NCI-H1092 treated with DMSO at 0.1 percent for 48 hours (cell line): ENCODE measurements at places on chromosomes 5 and 9.

- no peak for DNase-seq
These were observed 161.7 kb upstream of the CDH12 start for GRCh38 chr5:23014825-23015224.

GRCh38 chr9:93184432-93185265, 710 bp downstream of the WNK2 start:
- no peak for DNase-seq

- no peak for DNase-seq
These were observed 86.9 kb upstream of the TTC23L start for GRCh38 chr5:34751807-34752736.

- DNase-seq = no peak
These were observed 677.9 kb downstream of the DTWD2 start for GRCh38 chr5:118310401-118310800.

DNA sequence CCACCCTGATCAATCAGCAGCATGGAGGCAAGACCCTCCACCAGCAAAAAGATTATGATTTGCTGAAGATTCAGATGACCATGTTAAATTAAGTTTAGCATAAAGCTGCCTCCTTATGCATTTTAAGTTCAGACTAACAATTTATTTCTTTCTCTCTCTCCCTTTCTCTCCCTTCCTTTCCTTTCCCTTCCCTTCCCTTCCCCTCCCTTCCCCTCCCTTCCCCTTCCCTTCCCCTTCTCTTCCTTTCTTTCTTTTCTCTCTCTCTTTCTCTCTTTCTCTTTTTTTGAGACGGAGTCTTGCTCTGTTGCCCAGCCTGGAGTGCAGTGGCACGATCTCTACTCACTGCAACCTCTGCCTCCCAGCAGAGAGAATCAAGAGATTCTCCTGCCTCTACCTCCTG, 1.4 kb upstream of the MELK start:
- no peak for DNase-seq

- no peak for DNase-seq
These were observed 161.9 kb upstream of the ACOT12 start for GRCh38 chr5:81555865-81556264.

DNA sequence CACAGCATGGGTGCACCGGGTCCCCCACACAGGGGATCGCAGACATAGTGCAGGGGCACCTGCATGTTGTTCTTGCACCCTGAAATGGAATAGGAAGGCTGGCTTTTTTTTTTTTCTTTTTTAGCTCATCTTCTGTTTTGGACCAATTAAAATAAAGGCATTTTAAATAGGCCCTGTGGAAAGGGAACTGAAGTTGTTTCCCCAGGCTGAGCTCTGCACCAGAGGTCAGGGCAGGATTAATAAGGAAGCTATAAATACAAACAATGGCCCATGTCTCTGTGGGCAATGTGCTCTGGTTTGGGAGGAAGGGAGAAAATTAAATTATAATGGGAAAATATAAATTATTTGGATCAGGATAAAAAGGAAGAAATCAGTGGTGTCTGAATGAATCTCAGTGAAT, 21.2 kb upstream of the KCNMB1 start:
- DNase-seq = no peak

- DNase-seq = no peak
These were observed 3.5 kb upstream of the NEK6 start for GRCh38 chr9:124254261-124254682.

DNA sequence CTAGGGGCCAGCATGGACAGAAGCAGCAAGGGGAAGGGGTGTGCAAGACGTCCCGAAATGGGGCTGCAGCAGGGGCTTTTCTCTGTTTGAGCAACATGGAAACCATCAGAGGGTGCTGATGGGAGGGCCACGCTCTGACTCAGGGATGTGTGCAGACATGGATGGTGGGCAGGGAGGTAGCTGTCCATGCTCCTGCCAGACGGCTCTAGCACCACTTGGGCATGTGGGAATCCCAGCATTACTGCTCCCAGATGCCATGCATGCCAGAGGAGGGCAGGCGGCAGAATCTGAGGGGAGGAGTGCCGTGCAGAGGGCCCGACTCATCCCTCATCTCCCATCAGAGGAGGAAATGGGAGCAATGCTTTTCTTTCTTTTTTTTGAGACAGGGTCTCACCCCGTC, 45.6 kb upstream of the SLC25A51 start:
- no peak for DNase-seq

DNA sequence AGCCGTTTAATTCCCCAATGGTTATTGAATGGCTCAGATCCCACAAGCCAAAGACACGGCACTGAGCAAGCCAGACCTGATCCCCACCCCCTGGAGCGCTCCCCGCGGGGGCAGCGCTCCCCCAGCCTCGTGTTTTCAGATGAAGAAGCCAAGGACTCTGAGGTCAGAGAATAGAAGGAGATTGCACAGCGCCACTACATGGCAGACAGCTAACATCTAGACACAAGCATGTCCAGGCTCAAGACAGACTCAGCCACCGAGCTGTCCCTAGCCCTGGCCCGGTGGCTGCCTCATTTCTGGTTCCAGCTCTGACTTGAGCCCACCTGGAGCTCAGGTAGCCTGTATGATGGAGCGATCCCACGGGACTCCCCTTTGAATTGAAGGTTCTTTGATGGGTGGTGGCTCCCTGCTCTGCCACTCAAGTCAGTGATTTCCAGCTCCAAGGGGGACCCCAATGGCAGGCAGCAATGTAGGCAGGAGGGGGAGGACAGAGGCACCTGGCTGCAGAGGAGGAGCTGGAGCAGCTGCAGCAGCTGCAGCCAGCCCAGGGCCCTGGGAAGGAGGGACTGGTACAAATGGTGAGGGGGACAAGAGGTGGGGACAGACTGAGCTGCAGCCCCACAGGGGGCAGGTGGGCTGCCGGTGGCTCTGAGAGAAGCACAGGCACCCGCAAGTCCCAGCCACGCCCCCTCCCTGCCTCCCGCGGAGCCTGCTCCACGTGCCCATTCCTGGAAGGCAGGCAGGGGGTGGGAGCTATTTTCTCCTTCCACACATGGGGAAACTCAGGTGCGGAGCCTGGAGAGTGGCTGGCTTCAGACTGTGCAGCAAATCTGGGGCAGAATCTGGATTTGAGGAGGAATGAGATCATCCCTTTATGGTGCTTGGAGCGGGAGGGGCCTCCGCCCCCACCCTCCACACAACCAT, 40.2 kb downstream of the NTNG2 start:
- peak; percentile 85 for DNase-seq

DNA sequence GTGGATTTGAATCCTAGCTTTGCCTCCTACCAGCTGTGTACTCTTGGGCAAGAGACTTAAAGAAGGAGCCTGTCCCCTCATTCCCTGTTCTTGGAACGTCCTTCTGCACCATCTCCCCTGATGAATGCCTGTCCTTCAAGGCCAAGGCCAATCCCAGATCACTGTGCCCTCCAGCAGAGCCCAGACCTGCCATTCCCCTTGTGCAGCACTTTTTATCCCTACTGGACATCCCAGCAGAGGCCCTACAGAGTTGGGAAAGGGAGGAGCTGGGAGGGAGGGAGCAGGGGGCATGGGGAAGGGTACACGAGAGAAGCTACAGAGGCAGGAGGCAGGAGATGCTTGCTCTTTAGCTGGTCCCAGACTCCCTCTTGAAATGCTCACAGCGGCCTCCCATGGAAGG, 223.9 kb downstream of the PBX3 start:
- DNase-seq = no peak

DNA sequence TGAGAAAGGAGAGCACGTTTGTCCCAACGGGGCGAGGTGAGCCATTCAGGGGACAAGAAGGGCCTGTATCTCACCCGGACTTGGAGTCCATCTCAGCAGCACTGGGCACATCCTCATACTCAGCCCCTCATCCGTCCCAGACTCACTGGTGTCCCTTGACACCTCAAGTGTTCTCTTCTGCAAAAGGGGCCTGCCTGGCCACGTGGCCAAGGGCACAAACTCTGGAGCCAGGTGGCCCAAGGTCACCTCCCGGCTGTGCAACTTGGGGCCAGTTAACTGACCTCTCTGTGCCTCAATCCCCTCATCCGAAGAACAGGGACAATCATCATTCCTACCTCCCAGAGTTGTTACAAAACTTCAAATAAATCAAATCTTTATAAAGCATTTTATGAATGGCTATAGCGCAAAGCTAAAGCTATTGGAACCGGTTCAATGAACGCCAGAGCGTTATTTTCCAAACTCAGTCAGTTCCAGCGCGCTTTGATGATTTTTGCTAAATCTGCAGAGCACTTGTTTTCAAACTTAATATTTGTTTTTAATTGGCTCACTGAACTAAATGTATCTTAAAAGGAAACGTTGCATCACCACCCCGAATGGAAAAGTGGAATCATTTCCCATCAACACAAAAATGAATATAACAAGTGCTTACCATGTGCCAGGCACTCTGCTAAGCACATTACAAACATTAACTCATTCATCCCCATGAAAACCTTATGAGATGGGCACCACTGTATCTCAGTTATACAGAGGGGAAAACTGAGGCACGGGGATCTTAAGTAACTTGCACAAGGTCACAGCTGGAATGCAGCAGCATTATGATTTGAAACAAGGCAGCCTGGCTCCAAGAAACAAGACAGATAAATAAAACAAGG, 49.3 kb downstream of the DUSP1 start:
- DNase-seq = no peak

- DNase-seq = no peak
These were observed 74.5 kb downstream of the MVB12B start for GRCh38 chr9:126401107-126401506.

DNA sequence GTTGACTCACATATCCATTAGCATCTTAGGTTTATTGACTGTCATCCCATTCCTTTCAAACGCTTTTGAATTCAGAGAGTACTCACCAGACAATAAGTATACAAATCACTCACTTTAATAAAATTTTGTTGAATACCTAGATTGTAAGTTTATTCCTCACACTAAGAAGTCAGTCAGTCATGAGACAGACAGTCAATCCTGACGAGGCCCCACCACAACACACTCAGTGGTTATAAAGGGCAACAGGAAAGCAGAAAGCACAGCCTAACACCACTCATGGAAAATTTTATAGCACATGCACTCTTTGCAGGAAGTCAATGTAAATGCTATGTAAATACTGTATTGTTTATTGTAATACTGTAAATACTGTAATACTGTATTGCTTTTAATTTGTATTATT, 176.3 kb upstream of the PTGER4 start:
- no peak for DNase-seq

DNA sequence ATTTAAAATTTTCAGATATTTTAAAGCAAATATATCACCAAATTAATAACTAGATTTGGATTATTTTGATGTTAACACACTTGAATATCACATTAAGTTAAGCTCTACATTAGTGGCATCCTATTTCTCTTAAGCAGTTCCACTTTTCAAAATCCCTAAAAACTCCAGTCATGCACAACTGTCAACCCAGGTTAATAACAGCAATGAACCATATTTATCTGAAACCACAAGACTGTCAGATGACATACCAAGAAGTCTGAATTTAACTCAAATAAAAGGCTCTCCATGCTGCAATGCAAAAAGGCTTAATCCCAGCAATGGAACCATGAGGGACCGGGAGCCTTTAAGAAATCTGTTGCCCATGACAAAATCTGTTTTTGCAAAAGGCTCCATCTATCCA, 27.5 kb downstream of the FNIP1 start:
- DNase-seq = no peak

- DNase-seq = no peak
These were observed 147.8 kb downstream of the OXCT1 start for GRCh38 chr5:41722359-41722950.

- DNase-seq = no peak
These were observed 518 bp downstream of the SPRY4 start for GRCh38 chr5:142324136-142324870.

- no peak for DNase-seq
These were observed 51.9 kb upstream of the PIP5K1B start for GRCh38 chr9:68653141-68653595.

DNA sequence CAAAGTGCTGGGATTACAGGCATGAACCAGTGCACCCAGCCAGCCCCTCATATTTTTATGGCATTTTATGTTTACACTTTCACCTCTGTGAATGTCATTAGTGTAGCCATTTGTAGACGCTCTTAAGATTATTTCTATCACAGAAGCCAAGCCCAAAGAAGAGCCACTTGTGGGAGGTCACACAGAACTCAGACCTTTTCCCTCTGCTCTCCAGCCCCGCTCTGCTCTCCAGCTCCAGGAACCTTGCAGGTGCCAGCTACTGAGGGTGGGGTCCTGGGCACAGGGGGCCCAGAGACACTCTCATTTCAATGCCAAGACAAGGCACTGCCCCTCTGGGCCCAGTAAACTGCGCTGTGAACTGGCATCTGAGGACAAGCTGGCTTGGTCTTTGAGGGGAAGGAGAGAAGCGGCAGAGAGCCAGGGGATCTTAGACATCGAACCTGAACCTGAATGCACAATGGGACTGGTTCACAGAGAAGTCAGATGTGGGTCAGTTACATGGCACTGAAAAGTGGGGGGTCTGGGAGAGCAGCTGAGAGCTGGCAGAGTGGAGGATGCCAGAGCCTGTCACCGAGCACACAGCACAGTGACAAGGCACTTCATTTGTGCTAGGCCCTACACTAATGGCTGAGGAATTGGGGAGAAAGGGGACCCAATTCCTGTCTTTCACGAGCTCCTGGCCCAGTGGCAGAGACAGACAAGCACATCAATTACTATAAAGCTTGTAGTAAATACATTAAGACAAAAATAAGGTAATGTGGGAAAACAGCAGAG, 16.7 kb downstream of the ANXA6 start:
- DNase-seq = no peak

GRCh38 chr9:19113964-19114679, 11.4 kb upstream of the HAUS6 start:
- no peak for DNase-seq

- DNase-seq = no peak
These were observed 212.2 kb downstream of the PDZD2 start for GRCh38 chr5:31850981-31851689.

- no peak for DNase-seq
These were observed 85.3 kb downstream of the MVB12B start for GRCh38 chr9:126411948-126412284.

GRCh38 chr5:111820072-111820471, 63.1 kb upstream of the NREP start:
- DNase-seq = no peak

DNA sequence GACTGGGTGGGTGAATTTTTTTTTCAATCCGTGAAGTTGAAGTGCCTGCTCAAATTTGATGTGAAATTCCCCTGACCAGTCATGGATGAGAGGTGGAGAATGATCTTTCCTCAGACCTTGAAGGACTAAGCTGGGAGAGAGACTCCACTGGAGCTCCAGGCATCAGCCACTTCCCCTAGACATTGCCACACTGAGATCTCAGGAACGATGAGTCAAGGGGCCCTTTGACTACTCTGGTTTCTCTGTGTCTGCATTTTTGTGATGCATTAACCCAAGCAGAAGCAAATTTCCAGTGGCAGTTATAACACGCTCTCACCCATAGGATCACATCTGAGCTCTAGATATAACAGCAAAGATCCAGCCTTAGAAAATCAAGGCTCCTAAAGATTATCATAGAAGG, 171.2 kb upstream of the KIF2A start:
- no peak for DNase-seq

DNA sequence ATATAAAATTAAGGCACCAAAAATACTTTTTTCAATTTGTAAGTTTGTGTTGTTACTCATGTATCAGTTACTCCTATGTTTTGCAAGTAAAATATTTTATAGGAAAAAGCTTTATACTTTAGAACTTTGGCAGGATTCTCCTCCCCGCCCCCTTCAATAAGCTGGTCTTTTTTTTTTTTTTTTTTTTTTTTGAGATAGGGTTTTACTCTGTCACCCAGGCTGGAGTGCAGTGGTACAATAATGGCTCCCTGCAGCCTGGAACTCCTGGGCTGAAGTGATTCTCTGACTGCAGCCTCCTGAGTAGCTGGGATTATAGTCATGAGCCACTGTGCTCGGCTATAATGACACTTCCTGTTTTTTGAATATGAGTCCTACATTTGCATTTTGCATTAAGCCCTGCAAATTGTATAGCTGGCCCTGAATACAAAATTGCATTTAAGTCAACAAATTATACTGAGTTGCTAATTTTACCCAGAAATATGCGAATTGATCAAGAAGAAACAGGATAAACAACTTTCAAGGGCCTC, 192.9 kb downstream of the PIK3R1 start:
- no peak for DNase-seq
